ENCODE measurements at places on chromosomes 1 and 21.

- no peak for DNase-seq
Measured at GRCh38 chr1:22350924-22351767, 100.5 kb upstream of the ZBTB40 start.

DNA sequence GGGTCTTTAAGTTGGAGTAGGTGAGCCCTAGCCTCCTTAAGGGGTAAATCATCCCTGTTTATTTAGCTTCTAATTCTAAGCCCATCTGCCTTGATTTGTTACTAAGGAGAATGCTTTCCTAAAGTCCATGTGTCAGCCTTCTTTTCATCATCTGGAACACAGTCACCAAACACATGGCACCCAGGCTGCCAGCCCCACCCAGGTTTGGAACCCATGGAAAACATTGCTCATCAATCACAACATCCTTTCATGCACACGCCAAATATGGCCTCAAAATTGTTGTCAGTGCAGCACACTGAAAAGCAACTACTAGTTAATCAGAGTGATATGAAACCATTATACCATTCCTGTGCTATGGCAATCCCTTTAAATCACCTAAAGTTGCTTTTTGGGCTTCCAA is 386.7 kb upstream of the ESRRG start:
- DNase-seq: no peak

GRCh38 chr1:53265581-53265980 is 27.3 kb upstream of the MAGOH start:
- no peak for DNase-seq

DNA sequence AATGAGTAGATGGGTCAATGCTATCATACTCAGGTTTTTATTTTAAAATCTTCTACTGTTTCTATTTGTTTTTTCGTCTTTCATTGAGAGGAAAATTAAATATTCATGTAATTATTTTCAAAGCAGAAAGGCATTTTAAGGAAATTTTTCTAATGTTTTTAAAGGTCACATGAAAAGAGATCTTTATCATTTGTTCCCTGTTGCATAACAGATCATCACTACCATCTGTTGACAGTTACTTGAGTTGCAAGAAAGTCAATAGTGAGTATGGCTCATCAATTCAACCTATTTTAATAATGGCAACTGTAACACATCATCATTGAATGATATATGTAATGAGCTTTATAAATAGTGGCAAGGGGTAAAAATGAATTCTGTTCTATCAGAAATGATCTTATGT is 369.7 kb downstream of the DPYD start:
- no peak for DNase-seq

- no peak for DNase-seq
Measured at GRCh38 chr1:2556277-2556677, at the start of gene TNFRSF14. Gene TNFRSF14, plus strand, starts transcription at chr1:2556371. Its CDS starts 294 bp downstream, at chr1:2556665.

DNA sequence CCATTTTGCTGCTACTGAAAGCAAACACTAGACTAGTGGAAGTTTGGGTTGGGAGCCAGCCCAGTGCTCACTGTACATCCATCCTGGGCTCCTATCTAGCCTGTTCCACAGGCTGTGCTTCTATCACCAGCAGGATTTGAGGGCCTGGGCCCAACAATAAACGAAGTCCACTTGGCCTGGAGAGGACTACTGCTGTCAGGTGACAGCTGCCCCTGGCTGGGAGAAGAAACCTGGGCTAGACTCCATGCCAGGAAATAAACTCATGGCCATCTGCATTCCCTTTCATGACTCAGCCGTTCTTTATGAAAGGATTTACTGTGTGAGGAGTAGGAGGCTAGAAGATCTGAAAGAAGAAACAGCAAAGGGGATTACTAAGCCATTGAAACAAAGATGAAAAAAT is 35.5 kb downstream of the COLGALT2 start:
- no peak for DNase-seq

GRCh38 chr1:207866471-207867135 is 44.3 kb downstream of the CD34 start:
- no peak for DNase-seq

GRCh38 chr1:110713221-110713620 is 38.5 kb upstream of the KCNA3 start:
- DNase-seq: no peak

DNA sequence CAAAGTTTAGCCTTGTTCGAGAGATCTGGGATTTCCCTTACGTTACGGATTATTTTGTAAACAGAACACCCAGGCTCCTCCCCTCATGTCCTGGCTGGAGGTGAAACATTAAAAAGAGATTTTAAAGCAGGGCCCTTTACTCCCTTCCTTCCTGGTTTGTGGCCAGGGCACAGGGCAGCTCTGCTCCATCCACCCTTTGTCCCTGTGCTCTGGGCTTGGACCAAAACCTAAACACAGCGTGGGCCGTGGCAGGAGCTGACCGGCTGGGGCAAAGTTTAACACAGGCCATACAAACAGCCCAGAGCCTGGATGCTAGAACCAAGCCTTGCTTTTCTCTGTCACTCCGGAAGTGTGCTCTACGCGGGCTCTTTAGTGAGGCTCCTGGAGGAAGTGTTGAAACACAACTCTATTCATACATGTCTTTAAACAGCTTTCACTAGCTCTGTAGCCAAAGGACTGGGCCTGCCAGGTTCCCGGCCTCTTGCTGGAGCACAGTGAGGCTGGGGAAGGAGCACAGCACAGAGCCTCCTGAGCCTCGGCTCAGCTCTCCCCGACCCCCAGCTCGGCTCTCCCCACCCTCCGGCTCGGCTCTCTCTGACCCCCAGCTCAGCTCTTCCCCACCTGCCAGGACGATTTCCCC is 84.7 kb downstream of the PDE9A start:
- no peak for DNase-seq

DNA sequence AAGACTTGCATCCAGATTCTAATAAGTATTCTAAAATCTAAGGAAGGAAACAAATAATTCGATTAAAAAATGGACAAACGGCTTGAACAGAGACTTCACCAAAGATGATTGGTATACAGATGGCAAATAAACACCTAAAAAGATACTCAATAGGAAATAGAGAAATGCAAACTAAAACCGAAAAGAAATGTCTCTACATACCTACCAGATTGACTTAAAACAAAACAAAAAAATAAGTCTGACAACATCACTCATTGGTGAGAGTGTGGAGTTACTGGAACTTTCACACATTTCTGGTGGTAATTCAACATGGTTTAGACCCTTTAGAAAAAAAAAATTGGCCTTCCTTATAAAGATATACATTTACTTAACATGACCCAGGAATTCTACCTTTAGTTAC is 869.8 kb downstream of the TTLL7 start:
- no peak for DNase-seq

GRCh38 chr1:109298666-109299557 is 7.9 kb downstream of the MYBPHL start:
- no peak for DNase-seq

- peak; percentile 70 for DNase-seq
Measured at GRCh38 chr1:110554871-110555801, 36.2 kb upstream of the KCNA10 start.

DNA sequence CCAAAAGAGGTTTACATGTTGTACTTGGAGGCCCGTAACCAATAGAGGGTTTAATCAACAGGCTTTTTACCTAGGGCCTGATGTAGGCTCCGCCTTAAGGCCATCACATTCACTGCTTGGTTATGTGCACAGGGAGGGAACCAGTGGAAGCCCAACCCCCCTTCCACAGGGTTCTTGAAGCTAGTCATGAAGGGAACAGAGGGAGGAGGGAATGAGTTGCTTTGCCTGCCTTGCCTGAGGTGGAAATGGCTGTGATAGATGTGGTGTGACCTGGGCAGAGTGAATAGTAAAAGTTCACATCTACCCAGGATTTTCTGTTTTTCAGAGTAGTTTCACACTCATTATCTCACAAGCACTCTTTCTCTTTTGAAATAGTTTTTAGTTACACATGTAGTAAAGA is 215.1 kb downstream of the ST6GALNAC3 start:
- DNase-seq: no peak

DNA sequence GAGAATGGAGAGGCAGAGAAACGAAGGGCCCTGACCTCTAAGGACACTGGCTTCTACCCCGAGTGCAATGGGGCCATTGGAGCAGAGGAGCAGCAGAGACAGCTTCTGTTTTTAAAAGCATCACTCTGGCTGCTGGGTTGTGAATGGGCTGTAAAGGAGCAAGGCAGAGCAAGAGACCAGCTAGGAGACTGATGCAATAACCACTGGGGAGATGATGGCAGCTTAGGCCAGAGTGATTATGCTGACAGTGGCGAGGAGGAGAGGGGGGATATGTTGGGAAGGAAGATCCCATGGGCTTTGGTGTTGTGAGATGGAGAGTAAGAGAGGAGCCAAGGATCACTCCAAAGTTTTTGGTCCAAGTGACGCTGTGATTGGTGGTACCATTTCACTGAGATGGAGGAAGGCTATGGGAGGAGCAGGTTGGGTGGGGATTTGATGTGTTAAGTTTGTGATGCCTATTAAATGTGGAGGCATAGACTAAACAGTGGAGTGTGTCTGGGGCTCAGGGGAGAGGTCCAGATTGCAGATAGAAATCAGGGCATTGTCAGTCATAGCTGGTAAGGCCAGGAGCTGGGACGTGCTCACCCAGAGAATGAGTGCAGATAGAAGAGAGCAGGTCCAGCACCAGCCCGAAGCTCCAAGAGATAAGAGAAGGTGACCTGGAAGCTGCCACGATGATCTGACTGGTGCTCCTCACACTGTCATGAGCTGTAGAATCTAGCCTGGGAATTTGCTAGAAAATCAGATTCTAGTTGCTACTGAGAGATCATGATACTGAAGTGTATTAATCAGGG is 11.0 kb downstream of the TRAF5 start:
- DNase-seq: no peak

DNA sequence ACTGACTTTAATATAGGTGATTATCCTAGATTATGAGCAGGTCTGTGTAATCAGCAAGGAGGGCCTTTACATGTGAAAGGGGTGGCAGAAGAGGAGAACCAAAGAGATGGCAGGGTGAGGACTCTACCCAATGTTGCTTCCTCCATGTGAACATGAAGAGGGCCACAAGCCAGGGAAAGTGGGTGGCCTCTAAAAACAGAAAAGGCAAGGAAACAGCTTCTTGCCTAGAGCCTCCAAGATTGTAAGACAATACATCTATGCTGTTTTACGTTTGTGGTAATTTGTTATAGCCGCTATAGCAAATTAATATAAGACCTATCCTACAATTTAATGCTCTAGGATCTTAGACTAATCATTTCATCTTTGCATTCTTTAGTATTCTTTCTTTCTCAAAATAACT is 85.5 kb downstream of the PLPP3 start:
- no peak for DNase-seq

All from H9 (cell line).